ENCODE measurements at places on chromosomes 1 and 21.

DNA sequence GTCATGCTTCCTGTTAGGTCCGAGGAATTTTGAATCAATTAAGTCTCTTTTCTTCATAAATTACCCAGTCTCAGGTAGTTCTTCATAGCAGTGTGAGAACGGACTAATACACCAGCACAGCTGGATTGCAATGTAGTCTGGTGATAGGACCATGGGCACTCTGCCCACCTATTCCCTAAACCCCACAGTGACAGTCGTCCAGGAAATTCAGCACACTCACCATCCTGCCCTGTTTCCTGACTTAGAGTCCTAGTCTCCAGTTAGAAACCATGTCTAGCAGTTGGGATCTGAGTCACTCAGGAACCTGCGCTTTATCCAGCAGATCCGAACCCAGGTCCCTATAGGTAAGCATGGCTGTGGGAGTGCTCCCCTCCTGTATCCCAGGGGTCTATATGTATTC lies 149.3 kb upstream of the TNR start:
- DNase-seq = no peak

DNA sequence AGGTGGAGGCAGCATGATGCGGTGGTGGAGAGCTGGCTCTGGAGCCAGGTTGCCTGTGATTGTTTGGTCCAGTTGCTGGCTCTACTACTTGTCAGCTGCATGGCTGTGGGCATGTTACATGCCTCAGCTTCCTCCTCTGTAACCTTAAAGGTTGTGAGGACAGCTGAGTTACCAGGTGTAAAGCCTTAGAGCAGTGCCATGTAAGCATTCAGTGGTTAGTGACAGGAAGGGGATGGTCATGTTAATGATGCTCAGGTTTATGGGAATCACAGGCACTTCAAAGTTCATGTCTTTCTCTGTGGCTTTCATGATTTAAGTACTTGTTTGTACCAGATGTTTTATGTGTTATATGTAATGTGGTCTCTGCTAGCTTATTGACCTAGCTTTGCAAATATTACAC lies 32.6 kb downstream of the PTGFRN start:
- DNase-seq = no peak

- no peak for DNase-seq
Measured at GRCh38 chr1:162230096-162230495, 146.6 kb downstream of the SPATA46 start.

DNA sequence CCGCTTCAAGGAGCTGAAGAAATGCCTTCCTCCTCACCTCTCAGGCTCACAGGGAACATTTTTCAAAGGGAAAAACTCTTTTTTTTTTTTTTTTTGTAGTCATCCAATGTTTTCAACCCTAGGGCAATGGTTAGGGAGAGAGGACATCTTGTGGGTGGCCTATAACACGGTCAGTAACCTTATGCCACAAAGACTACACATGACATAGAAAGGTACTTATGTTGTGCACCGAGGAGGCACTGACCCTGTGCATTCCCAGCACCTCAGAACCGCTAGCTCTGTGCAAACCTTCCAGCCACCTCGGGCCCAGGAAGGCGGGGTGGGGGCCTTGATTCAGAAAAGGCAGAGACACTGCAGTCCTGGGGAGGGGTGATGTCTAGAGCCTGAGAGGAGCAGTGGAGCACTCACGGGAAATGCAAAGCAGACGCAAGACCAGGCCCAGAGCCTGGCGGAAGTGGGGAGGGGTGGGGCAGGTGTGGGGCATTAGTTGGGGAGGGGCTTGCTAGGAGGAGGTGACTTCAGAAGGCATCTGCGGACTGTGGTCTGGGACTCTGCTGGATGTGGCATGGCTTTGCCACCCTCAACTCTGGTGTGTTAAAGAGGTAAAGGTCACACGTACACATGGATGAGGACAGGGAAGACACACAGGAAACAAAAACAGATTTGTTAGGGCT lies 68.6 kb downstream of the MDM4 start:
- no peak for DNase-seq

GRCh38 chr1:168243198-168243597 lies 17.4 kb downstream of the SFT2D2 start:
- no peak for DNase-seq

Measured in activated effector memory CD4-positive, alpha-beta T cell treated with Interleukin-2 at 50 U/mL for 16 hours (primary cell).